ENCODE measurements at places on chromosomes 1 and 21.
A peak's percentile ranks its signal among the peaks of the same experiment; 100 is the strongest.

GRCh38 chr21:38798481-38798882 lies 7.2 kb upstream of the ETS2 start:
- DNase-seq = peak; percentile 58

GRCh38 chr1:191592039-191592438 lies 566.2 kb upstream of the RGS18 start:
- no peak for DNase-seq

- peak; percentile 86 for DNase-seq
Observed at GRCh38 chr21:44006017-44006619, 6.0 kb upstream of the TRAPPC10 start.

DNA sequence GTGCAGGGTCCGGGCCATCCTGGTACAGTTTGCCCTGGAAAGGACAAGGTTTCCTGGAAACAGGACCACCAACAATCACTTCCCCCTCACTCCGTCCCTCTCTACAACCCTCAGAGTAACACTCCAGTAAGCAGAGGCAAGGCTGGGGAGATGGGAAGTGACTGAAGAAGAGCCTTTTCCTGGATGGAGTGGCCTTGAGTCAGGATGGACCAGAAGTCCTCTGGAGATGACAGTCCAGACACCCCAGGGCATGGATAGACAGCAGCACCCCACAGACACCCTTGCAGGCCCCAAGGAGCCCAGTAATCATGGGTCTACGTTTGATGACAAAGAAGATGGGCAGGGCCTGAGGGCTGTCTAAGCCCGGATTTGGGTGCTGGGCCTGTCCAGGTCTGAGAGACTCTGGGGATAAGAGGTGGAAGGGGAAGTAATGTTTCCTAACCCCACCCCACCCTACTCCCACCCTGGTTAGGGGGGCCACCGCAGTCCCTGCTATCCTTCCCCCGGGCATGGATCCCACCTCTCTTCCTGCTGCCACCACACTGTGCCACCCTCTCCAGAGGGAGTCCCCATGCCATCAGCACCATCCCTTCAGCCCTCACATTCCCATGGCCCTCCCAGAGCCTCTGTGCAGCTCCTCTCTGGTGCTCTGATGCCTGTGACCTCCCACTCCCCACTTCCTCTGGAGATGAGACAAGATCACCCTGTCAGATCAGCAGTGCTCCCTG lies 7.2 kb upstream of the S100A8 start:
- DNase-seq = no peak

DNA sequence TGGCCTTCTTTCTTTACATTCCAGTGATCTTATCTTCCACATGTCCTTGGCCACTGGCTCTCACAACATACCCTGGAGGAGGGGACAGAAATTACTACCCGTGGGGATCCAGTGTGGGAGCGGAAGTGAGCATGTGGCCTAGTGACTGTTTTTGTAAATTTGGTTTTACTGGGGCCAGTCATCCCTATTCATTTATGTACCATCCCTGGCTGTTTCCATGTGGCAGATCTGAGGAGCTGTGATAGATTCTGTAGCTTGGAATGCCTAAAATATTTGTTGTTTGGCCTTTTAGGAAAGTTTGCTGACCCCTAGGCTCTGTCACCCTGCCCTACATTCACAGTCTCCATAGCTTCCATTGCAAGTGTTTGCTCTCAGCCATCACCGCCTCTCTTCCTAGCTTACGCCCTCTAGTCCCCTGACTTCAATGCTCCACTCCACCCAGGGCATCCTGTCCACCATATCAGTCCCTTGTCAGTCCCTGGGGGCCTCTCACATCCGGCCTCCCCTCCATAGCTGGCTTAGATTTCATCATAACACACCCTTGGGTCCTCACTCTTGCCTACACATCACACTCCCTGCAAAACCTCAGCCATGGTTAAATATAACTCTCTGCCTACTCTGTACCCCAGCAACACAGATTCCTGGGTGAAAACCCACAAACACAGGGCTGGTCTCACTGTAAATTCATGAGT lies 25.8 kb downstream of the DHCR24 start:
- DNase-seq = no peak

GRCh38 chr1:115740811-115741210 lies 27.7 kb downstream of the CASQ2 start:
- DNase-seq = no peak

GRCh38 chr21:36454093-36454531 lies 25.8 kb downstream of the CLDN14 start:
- no peak for DNase-seq

GRCh38 chr1:181479137-181479745 lies 4.1 kb upstream of the CACNA1E start:
- peak; percentile 28 for DNase-seq

DNA sequence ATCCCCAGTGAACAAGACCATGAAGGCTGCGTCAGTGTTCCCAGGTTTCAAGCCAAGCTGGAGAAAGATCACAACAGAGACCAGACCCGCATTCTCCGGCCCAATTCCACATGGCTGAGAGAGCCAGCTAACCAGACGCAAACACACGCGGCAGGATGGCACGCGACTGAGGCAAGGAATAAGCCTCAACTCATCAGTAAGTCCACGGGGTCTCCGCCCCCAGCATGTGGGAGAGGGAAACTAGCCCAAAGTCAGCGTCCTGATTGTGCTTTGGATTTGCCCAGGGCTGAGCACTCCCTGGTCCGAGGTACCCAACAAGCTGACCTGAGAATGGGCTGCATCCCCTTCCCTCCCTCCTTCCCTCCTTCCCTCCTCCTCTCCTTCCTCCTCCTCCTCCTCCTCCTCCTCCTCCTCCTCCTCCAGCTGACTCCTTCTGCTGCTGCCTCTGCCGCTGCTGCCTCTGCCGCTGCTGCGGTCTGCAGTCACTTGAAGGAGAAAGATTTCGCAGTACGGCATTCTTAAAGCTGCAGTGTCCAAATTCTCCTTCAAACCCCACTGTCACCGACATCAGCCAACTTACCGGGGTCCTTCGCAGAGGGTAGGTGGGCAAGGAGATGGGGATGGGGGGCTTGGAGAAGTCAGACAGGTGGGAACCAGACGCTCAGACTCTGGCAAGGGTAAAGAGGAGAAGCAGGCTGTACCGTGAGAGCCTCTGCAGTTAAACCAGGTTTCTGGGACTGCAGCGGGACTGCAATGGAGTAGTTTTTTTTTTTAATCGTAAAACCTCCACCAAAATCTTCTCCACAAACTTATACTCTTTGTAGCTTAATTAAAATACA lies 33.0 kb upstream of the H6PD start:
- peak; percentile 74 for DNase-seq

DNA sequence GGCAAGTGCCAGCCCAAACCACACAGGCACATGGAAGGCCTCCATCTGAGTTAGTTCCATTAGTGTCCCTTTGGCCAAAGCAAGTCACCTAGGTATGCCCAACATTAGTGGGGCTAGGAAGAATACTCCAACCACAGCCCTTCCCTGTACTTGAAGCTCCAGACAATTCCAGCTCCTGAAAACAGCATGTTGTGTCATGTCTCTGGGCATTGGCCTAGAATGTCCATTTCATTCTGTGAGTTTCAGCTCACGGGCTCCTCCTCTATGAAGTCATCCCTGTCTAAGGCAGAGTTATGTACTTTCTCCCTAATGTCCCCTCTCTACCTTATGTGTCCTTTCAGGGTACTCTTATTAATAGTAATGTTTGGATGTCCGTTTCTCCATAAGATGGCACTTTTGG lies 96.5 kb upstream of the SPATA6 start:
- DNase-seq = no peak

- DNase-seq = peak; percentile 38
Observed at GRCh38 chr1:218557731-218558130, 212.6 kb downstream of the TGFB2 start.

DNA sequence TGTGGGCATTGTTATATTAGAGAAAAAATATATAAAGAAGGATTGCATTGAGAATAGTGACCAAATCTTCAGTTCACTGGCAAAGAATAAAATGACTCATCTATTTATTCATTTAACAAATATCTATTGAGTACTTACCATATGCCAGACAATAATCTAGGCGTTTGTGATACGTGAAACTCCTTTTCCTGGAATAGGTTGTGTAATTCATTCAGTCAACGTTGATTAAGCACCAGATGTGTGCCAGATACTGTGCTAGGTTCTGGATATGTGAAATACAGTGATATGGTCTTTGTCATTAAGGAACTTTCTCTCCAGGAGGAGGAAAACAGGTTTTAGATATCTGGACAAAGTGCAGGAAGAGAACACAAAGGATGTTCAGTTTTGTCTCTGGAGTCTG lies 344.5 kb downstream of the RWDD3 start:
- DNase-seq = no peak

DNA sequence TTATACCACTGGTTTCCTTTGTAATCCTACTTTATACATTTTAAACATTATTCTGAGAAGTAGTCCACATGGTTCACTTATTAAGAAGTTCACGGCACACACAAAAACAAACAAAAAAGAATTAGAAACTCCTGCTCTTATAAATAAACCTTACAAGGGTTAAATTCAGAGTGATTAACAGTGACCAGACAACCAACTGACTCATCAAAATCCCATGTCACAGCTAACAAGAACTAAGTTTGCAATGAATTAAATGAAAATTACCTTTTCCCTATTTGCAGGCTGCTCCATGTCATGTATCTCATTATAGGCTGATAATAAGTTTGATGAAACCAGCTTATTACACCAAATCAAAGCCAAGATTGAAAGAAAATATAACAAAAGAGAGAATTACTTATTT lies 77.5 kb downstream of the PUM1 start:
- DNase-seq = no peak

- DNase-seq = no peak
Observed at GRCh38 chr1:150068109-150068435, 496 bp downstream of the VPS45 start.

Measured in MG63 (cell line).